Lung (tissue), 17 donors: ENCODE measurements at places on chromosomes 12 and 14. TPM values are rescaled to one million over a fixed set of nuclear protein-coding genes. Genes with fewer than 3 reads are reported as not detected.

DNA sequence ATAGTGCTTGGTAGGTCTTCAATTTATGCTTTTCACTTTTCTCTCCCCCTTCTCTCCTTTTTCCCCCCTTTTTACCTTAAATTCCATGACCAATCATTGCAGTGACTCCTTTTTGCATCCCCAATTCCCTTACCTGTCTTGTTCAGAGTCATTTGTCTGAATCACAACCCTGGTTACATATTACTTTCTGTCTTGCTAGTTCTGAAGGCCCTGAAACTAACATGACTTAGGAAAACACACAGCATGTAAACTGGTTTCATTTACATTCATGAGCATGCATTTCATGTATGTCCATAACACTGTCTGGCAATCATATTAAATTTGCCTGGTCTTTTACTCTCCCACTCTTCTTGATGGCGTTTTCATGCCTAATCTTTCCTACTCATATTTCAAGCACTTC lies 20.3 kb upstream of the FOXG1 start:
- H3K4me3 ChIP-seq: no peak overlapping the region
- H3K4me1 ChIP-seq: no peaks in the 10 kb centered on the region
- H3K36me3 ChIP-seq: no peaks in the 10 kb centered on the region

DNA sequence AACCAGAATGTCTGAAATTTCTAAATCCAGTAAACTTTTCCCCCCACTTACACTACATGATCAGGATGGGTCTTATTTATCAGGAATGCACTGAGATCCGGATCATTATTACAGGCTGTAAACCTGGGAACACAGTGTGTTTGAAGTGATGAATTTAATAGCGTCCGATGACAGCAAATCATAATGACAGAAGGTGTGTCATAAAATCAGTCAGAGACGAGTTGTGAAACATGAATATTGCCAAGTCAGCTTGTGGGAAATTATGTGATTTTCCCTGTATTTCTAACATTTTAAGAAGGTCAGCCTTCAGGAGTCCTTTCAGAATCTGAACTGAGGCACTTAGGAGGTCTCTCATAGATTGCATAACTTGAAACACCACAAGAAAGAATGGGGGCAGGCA lies 36.7 kb downstream of the RERG start:
- no peak for DNase-seq
- H3K4me1 ChIP-seq: peaks cover 7% of the 10 kb centered on the region
- no peak overlapping the region for H3K27ac ChIP-seq
- no peaks in the 10 kb centered on the region for H3K36me3 ChIP-seq
- no peak overlapping the region for H3K4me3 ChIP-seq

DNA sequence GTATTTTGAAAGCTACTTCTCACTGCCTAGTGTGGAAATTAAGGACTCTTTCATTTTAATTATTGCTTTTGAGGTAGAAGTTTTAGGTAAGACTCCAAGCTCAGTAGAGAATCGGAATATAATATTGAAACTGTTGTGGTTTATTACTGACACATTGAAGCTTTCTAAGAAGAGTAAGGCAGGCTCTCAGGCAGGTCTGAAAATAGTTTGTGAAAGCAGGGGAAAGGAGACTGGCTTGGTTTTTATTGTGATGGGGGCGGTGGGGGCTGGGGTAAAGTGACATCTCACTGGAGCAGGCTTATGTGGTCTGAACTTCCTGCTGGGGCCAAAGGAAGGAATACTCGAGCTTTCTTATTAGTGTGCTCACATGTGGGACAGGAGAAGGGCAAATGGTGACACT lies 79.5 kb downstream of the OTOGL start:
- H3K4me3 ChIP-seq: no peak overlapping the region
- no peak overlapping the region for H3K27ac ChIP-seq
- H3K36me3 ChIP-seq: no peaks in the 10 kb centered on the region
- H3K4me1 ChIP-seq: no peaks in the 10 kb centered on the region
- no peak for DNase-seq

The TPH2 gene
- not detected for polyA plus RNA-seq

The RDH12 gene
- 0.22 TPM for polyA plus RNA-seq

The KLHL33 gene
- 0.03 TPM for polyA plus RNA-seq

GRCh38 chr12:44673811-44674210 lies 202.3 kb downstream of the NELL2 start:
- peaks cover 3% of the 10 kb centered on the region for H3K27me3 ChIP-seq
- no peaks in the 10 kb centered on the region for H3K36me3 ChIP-seq
- no peak overlapping the region for H3K27ac ChIP-seq
- H3K4me1 ChIP-seq: no peaks in the 10 kb centered on the region

DNA sequence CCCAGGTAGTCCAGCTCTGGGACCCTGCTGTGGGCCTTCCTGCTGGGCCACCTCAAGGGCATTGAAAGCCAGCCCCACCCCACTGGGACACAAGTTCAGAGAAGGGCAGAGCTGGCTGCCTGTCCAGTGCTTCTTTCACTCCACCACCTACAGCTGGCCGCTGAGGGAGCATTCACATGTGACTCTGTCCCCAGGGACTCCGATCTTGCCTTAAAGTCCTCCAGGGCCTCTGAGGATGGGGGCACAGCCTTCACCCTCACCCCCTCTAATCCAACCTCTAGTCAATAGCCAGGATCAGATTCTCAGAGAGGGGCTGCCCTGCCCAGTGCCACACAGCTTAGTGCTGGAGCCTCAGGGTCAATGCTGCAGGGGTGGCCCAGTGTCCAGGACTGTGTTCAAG lies 5.0 kb upstream of the CYP46A1 start:
- H3K27ac ChIP-seq: no peak overlapping the region
- H3K27me3 ChIP-seq: no peaks in the 10 kb centered on the region
- DNase-seq: no peak

GRCh38 chr12:52377266-52377665 lies 8.2 kb downstream of the KRT84 start:
- H3K36me3 ChIP-seq: no peaks in the 10 kb centered on the region
- no peak overlapping the region for H3K4me3 ChIP-seq

DNA sequence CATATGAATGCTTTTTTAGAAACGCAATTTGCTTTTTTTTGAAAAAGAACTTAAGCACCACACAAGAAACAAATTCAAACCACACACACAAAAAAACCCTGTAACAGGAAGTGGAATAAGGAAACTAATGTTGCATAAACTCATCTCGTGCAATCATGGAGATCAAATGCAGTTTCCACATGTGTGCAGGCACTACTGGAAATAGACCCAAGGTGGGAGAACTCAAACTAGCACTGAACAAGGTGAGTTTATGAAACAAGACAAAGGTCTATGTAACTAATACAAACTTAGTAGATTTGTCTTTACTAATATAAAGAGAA lies 17.5 kb downstream of the NIN start:
- no peaks in the 10 kb centered on the region for H3K27me3 ChIP-seq
- H3K4me1 ChIP-seq: no peaks in the 10 kb centered on the region
- no peaks in the 10 kb centered on the region for H3K36me3 ChIP-seq
- no peak overlapping the region for H3K4me3 ChIP-seq

The ARHGAP9 gene
- polyA plus RNA-seq: 26.2 TPM

DNA sequence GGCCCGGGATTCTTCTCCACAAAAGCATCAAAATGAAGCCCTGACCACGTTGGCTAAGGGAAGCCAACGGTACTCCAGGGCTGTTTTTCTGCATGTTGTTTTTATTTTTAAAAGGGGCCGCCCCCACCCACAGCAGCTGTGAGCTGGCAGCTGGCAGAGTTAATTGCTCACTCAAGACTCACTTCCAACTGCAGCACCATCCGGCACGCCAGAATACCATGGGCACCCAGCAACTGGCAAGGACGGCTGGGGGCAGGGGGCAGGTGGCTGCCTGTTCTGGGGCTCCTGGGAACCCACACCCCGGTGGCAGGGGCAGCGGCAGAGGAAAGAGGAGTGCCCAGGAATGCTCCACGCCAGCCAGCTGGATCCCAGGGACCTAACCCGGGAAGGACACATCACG lies 44.3 kb downstream of the NCOR2 start:
- no peak for DNase-seq
- H3K27me3 ChIP-seq: no peaks in the 10 kb centered on the region
- no peak overlapping the region for H3K4me3 ChIP-seq
- peaks cover 7% of the 10 kb centered on the region for H3K36me3 ChIP-seq
- peaks cover 10% of the 10 kb centered on the region for H3K4me1 ChIP-seq
- H3K27ac ChIP-seq: no peak overlapping the region

The GRIP1 gene
- 0.32 TPM for polyA plus RNA-seq

DNA sequence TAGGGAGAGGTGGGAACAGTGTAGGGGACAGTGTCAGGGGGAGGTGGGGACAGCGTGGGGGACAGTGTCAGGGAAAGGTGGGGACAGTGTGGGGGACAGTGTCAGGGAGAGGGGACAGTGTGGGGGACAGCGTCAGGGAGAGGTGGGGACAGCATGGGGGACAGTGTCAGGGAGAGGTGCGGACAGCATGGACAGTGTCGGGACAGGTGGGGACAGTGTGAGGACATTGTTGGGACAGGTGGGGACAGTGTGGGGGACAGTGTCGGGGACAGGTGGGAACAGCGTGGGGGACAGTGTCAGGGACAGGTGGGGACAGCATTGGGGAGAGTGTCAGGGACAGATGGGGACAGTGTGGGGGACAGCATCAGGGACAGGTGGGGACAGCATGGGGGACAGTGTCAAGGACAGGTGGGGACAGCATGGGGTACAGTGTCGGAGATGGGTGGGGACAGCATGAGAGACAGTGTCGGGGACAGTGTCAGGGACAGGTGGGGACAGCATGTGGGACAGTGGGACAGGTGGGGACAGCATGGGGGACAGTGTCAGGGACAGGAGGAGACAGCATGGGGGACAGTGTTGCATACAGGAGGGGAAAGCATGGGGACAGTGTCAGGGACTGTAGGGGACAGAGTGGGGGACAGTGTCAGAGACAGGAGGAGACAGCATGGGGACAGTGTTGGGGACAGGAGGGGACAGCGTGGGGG lies 139.0 kb downstream of the TMEM121 start:
- no peaks in the 10 kb centered on the region for H3K4me1 ChIP-seq
- no peak for DNase-seq
- H3K36me3 ChIP-seq: no peaks in the 10 kb centered on the region
- no peaks in the 10 kb centered on the region for H3K27me3 ChIP-seq
- H3K4me3 ChIP-seq: no peak overlapping the region

DNA sequence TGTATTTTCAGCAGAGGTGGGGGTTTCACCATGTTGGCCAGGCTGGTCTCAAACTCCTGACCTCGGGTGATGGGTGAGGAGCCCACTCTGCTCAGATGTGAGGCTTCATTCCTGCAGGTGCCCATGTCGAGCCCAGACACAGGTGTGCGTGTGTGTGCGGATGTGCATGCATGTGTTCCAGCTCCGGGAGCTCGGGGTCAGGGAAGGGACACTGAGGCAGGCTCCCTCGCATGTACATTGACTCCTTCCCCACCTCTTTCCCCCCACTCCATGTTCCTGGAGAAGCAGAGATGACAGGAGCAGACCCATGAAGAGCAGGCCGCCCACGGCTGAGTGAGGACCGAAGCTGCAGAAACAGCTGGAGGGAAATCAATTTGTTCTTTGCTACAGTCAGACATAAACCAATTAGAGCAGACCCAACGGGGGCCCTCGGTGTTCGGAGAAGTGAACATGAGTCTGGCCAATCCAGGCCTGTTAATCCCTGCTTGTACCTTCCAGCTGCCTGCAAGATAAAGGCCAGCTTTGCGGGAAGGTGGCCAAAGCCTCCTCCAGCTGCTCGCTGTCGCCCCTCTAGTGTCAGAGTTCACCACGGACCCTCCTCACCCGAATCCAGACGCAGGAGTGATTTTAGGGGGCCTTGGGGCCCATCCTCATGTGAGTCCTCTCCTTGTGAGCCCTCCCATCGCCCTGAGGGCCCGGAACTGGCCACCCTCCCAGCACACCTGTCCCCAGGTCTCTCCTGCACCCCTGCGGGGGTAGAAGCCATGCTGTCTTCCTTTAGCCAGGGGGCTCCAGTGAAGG lies 321.0 kb upstream of the RTL1 start:
- no peak overlapping the region for H3K4me3 ChIP-seq
- no peaks in the 10 kb centered on the region for H3K36me3 ChIP-seq
- H3K4me1 ChIP-seq: no peaks in the 10 kb centered on the region
- DNase-seq: peak; percentile 82
- H3K27ac ChIP-seq: no peak overlapping the region
- H3K27me3 ChIP-seq: no peaks in the 10 kb centered on the region

- DNase-seq: no peak
- H3K4me1 ChIP-seq: no peaks in the 10 kb centered on the region
- H3K27me3 ChIP-seq: no peaks in the 10 kb centered on the region
- no peaks in the 10 kb centered on the region for H3K36me3 ChIP-seq
- H3K27ac ChIP-seq: peak overlapping the region; percentile 1
Observed at GRCh38 chr12:67773896-67774295, 125.4 kb downstream of the DYRK2 start.

The CELA1 gene
- polyA plus RNA-seq: not detected

DNA sequence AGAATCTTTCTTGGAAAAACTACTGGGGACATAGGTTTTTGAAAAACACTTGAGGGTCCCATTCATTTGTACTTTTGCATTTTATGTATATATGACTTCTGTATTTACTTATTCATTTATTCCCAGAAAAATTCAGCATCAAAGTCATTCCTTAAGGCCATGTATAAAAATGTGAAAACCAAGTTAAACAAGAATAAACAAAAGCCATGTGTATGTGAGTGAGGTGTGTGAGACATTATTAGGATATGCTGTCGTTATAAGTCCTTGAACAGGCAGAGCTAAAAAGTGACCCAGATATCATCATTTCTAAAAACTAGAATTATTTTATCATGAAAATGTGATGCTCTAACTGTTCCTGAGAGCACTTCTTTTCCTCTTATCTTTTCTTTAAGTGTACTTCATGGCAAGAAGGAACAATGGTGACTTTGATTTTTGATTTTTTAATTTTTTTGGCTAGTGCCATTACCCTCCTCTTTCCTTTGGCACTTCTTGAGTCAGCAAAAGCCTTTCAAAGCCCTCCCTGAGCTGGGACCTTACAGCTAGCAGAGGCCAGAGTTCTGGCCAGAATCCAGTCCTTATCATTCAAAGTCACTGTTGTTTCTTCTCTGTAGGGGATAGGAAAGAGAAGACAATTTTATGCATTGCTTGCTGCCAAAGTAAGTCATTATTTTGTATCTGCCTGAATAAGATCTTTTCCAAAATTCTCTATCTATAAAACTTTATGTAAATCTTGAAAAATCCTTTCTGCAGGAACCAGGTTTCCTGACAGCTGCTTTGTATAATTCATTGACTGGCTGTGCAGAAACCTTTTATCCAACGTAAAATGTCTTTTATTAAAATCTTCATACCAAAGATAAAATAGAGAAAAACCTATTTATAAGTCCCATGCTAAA lies 419.7 kb upstream of the PRICKLE1 start:
- H3K27ac ChIP-seq: no peak overlapping the region
- DNase-seq: peak; percentile 79
- no peaks in the 10 kb centered on the region for H3K27me3 ChIP-seq
- H3K36me3 ChIP-seq: no peaks in the 10 kb centered on the region
- no peak overlapping the region for H3K4me3 ChIP-seq
- H3K4me1 ChIP-seq: peaks cover 2% of the 10 kb centered on the region

The SLC25A47 gene
- 0.02 TPM for polyA plus RNA-seq
